ENCODE measurements at places on chromosomes 3 and 15.

DNA sequence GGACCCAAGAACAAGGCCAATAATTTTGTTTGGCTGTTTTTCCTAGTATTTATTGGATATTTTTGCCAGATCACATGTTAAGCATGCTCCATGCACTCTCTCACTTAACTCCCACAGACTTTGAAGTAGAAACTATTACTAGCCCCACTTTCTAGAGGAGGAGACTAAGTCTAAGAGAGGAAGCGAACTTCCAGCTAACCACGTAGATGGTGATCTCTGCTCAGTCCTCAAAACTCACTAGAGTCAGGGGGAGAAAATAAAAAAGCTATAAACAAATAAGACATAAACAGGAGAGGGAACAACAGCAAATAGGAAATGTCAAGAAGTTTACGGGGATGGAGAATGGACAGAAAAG, 481.0 kb upstream of the PROK2 start:
- no peak for DNase-seq

DNA sequence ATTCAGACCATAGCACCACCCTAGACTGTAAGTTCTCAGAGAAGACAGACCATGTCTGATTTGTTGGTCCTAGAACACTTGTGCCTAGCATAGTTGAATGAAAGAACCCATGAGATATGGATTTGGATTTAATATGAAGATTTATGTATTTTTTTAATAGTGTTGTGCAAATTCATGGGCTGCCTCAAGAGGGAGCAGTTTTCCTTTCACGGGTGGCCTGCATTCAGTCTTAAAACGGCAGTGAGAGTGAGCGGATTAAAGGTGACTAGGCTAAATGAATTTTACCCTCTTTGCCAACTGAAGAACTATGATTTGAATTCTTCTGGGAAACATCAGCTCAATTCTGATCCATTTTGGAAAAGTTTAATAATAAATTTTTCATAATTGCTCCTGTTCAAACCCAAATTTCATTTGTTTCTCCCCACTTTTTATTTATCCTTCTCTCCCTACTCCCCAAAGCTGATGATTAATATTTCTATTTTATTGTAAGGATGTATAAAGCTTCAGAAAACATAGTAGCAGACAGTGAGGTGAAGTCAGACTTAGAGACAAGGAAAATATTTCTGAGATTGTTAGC, 67.3 kb downstream of the MORC1 start:
- DNase-seq: no peak

GRCh38 chr3:60133269-60134162, 1083.7 kb upstream of the CFAP20DC start:
- no peak for DNase-seq

GRCh38 chr15:77810130-77810571, 177.4 kb upstream of the LINGO1 start:
- no peak for DNase-seq

DNA sequence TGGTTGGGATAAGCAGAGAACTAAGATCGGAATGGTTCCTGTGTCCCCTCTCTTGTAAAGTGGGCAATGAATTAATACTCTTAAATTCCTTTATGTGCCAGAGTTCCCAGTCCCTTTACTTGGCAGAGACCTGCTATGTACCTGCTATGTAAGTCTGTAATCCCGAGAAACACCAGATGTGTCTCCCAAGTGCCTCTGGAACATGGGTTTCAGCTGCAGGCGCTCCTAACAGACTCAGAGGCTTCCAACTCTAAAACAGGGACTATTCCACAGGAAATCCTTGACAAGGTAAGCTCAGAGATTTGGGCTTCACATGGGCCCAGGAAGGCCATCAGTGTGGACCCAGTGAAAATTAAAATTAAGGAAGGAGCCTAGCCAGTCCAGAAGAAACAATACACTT, 117.7 kb upstream of the PLCL2 start:
- no peak for DNase-seq

DNA sequence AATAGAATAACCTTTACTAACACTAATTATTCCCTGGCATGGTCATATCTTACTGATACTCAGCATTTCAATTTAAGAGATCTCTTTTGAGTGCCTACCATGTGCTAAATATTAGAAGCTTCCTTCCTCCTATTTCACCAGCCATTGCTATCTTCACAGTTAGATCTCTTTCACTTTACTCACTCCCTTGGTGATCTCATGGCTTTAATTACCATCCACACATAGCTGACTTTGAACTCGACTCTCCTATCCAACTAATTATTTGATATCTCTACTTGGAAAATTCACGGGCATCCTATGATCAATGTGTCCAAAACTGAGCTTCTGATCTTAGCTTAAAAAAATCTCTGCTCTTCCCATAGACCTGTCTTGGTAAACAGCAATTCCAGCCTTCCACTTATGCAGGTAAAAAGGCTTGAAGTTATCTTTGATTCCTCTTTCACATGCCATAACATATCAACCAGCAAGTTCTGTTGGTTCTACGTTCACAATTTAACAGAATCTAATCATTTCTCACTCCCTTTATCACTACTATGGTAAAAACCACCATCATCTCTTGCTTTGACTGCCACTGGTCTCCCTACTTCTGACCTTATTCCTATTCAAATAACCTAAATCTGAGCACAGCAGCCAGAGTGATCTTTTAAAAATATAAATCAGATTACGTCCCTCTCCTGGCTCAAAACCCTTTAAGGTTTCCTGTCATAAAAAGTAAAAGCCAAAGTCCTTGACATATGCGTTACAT, 41.8 kb downstream of the HLTF start:
- no peak for DNase-seq

- DNase-seq: no peak
Observed at GRCh38 chr3:170062769-170063168, 25.0 kb downstream of the GPR160 start.

GRCh38 chr3:120203016-120203415, 82.0 kb downstream of the GPR156 start:
- peak; percentile 30 for DNase-seq

- DNase-seq: no peak
Observed at GRCh38 chr3:23829242-23829934, 23.6 kb downstream of the UBE2E1 start.

- DNase-seq: no peak
Observed at GRCh38 chr3:9914559-9915253, 2.2 kb upstream of the IL17RC start.

DNA sequence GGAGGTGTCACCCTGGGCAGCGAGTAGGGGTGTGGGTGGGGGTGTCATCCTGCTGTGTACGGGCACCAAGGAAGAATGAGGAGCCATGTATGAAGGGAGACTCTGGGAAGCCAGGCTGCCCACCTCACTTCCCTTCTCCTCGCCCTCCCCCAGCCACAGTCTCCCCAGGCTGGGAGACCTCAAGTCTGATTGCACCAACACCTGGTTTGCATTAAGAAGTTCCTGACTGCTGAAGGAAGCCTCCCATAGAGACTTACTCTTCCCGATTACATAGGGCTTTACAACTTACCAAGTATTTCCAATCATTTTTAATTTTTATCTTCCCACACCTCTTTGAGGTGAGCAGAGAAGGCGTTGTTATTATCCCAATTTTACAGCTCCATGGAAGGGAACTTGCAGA, 29.5 kb upstream of the SMAD3 start:
- no peak for DNase-seq

DNA sequence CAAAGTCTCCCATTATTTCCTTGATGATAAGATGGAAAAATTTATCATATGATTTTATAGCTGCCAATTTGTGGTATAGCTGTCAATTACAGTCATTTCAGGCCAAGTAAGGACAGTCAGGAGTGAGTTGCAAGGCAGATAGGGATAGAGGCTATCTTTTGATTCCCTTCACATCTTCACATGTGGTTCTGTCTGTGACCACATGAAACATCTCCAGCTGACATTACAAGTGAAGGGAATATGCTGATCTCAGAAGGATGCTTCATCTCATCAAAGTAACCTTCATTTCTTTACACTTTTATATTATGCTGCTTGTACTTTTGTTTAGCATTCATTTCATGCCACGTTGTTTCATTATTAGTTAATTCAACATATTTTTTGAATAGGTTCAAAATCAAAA, 136.9 kb upstream of the CFAP20DC start:
- DNase-seq: no peak

DNA sequence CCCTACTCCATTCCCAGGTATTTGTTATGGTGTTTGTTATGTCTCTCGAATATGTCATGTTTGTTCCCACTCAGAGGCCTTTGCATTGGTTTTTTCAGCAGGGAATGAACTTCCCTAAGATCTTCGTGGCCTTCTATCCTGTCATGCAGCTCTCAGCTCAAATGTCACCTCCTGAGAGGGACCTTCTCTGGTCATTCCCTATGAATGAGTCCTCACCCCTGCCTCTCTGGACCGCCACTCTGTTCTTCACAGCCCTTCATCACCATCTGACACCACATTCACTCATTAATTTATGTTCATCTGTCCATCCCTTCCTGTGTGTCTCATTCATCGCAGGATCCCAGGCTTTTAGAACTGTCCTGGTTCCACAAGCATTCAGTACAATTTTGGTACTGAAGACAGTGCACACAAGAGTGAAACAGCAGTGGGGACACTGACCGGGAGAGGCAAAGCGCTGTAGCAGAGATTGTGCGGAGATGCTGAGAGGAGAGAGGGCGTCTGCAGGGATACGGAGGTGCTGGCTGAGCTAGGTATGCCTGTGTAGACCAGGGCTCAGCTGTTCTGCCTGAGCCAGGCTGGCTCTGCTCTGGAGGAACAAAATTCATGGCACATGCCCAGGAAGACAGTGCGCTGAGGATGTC, 132.3 kb downstream of the CHCHD6 start:
- no peak for DNase-seq

- no peak for DNase-seq
Observed at GRCh38 chr3:72756900-72757299, 91.3 kb downstream of the SHQ1 start.

GRCh38 chr15:27575521-27575920, 523.6 kb downstream of the OCA2 start:
- no peak for DNase-seq

DNA sequence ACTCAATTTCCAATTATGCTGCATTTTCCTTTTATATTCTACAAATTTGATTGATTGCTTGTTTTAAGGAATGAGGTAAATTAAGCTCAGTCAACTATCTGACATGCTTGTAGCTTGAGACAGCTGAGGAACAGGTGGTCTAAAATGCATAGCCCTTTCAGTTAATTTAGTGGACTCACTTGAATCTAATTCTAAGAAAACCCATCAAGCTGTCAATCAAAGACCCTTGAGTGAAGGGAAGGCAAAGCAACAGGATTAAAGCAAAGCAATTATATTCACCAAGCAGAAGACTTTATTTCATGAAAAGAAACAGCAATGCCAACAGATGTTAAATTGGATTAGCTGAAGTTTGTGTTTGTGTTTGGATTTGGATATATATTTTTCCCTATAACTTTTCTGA, 228.5 kb downstream of the ARPP21 start:
- no peak for DNase-seq

DNA sequence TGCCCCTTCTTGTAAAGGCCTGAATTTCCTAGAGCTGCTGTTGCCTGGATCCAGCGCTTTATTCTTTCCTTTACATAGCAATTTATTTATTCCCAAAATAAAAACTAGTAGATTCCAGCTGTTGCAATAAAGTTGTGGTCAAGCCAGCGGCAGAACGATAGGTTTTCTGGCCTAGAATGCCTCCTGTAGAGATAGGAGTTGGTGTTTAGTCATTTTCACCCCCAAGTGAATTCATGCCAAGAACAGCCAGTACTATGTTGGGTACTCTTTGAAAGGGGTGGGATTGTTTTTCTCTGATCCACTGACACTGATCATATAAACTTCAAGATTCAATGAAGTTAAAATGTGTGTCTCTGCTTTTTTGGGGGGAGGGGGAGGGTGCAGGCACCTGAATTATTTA, 69.7 kb downstream of the KLHL25 start:
- DNase-seq: no peak

DNA sequence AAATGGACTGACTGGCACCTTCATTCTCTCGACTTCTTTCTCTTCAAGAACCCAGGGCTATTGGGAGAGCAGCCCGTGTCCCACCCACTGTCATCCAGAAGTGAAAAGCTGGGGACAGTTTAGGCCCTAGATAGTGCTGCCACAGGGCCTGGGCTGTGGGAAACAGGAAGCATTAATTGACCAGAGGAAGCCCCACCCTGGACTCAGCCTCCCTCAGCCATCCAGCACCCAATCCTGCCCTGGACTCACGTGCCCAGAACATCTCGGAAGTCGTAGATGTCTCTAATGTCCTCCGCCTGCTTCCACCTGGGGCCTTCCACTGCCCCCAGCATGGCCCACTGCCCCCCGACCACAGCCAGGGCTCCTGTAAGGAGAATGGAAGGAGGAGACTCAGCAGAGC, 2.3 kb downstream of the CAMK1 start:
- no peak for DNase-seq

DNA sequence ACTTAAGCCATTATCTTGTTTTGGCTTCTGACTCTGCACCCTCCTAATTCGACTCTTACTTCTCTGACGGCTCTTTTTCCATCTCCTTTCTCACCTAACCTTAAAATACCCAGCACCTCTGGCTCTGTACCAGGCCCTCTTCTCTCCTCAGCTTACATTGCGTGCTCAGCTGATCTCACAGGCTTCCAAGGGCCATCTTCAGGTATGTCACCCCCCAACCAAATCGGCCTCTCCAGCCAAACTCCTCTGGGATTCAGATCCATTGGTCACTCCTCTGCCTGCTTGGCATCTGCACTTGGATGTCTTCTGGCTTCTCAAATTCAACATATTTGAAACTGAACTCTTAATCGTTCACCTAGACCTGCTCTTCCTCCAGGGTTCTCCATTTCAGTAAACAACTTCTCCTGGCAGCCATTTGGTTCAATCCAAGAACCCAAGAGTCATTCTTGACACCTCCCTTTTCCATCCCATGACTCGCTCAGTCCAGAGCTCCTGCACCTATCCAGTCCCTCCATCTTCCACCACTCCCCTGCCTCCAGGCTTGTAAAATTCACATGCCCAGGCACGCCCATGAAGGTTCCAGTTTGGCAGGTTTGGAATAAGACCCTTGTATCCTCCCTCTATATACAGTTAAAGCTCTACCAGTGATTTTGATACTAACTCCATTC, 35.2 kb upstream of the SLC41A3 start:
- no peak for DNase-seq

GRCh38 chr3:133655731-133656515, 5.8 kb downstream of the TOPBP1 start:
- DNase-seq: no peak

DNA sequence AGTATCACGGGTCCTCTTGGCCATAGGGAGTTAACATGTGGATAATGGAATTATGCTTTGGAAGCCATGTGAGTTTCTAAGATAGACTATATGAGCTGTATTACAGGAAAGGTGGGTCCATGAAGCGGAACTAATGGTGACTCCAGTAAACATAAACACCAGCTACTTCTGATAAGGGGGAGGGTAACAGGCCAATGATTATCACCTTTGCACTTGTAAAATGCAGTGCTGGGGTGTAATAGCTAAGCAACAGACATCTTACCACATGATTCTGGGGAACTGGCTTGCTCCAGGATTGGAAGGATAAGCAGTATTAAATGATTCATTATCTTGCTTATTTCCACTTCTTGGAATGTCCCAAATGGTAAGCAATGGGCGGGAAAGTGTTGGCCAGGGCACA, 61.4 kb upstream of the CD47 start:
- DNase-seq: no peak

- DNase-seq: no peak
Observed at GRCh38 chr3:139571711-139572110, 32.2 kb upstream of the RBP1 start.

GRCh38 chr3:45479621-45480035, 91.3 kb downstream of the LARS2 start:
- no peak for DNase-seq

All from hypothalamus (tissue), 51 donors.